ENCODE measurements at places on chromosomes 1 and 21.

DNA sequence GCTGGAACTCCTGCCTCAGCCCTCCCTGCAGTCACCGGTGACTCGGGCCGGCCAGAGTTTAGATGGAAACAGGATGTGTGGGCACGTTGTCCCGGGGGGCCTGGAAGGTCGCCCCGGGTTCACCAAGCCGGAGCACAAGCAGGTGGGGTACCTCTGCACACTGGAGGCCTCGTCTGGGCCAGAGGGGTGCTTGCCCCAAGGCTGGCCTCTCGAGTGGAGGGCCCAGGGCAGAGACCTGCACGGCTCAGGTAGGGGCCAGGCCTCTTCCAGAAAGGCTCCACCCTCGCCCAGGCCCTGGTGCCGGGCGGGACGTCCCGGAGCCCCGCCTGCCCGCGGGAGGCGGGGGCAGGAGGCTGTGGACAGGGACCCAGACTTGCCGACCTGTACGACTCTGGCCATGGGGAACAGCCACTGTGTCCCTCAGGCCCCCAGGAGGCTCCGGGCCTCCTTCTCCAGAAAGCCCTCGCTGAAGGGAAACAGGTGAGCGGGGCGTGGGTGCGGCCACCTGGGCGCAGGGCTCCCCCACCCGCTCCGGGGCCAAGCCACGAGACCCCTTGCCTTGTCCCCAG is at the start of gene PLEKHN1:
TSS of gene PLEKHN1 (plus strand) at position 348 of the 569 bp plus-strand sequence. CDS start at position 398, 50 bp downstream.
- DNase-seq, result no peak

DNA sequence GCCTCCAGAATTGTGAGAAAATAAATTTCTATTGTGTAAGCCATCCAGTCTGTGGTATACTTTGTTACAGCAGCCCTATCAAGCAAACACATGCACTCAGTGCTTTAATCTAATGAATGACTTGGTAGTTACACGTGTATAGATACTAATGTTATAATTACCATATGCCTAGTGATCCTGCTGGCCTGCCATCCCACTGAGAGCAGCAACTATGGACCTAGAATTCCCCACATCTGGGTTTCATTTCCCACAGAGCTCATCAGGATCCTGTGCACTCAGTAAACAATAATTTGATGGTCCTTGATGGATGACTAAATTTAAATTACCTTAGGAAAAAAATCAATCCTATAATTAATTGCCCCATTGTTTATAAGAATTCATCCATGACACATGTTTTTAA is 86.5 kb upstream of the RGS1 start:
- DNase-seq, result no peak

- no peak for DNase-seq
These were observed 439.0 kb upstream of the USP24 start for GRCh38 chr1:55654171-55654570.

GRCh38 chr1:225762002-225762441 is 15.6 kb upstream of the SRP9 start:
- no peak for DNase-seq

- DNase-seq, result no peak
These were observed 164.5 kb downstream of the NR5A2 start for GRCh38 chr1:200191993-200192392.

DNA sequence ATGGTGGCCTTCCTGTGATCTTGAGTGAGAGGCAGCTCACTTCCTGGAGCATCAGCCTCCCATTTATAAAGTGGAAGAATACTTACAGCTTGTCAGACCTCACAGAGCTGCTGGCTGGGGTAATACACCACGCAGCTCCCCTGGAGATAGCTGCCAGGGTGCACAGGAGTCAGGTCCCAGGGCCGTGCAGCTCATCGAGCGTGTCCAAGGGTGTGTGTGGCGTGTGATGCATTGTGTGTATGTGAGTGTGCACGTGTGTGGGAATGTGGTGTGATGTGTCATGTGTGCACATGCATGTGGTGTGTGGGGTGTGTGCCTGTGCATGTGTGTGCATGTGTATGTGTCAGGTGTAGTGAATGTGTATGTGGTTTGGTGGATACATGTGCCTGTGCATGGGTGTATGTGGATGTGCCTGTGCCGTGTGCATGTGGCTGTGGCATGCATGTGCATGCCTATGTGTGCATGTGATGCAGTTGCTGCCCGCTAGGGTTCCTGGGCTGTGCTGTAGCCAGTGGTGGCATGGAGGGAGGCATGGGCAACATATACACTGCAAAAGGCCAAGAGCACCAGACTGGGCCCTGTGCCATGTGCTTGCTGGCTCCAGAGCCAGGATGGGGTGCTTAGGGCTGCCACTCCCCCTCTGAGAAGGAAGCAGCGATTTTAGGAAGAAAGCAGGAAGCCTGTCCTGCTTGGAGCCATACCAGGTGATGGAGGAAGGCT is 24.6 kb downstream of the WNT3A start:
- DNase-seq, result no peak

GRCh38 chr1:5271264-5271663 is 616.9 kb downstream of the AJAP1 start:
- DNase-seq, result no peak

DNA sequence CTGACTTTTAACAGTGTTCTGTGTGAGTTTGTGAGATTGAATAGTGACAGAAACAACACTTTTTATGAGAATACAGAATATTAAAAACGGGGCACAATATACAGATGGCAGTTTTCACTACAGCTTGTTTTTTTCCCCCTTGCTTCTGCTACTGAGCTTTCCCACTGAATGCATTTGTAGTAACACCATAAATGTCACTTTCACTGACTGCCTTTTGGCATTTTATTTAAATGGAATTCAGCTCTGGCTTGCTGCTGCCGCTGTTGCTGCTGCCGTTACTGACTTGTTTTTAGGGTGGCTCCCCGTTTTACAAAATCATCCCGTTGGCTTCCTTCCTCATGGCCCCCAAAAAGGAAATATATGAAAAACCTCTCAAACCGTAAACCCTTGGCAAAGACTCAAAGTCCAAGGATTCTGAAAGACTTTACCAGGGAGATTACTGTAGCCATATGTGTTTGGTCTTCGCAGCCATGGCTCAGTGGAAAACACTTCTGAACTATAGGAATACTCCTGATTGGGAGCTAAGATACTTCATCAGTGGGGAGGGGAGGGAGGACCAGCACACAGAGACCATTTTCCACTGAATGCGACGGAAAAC is 151.0 kb downstream of the NUF2 start:
- DNase-seq, result no peak

DNA sequence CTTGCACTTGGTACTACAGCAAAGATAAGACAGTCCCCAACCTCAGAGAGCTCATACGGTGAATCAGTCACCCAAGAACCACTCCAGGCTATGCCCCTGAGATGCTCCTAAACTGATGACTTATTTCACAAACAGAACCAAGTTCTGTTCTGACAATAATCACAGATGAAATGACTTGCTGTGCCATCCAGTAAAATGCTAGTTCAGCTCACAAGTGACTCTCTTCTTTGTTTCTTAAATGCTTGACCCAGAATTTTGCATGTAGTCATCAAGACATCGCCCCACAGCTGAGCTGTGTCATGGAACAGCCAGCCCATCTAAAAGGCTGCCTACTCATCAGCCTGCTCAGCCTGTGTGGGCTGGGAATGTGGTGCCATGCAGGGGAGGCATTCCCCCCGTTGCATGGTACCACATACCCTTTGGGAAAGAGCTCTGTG is 6.1 kb upstream of the SLC19A2 start:
- DNase-seq, result no peak

GRCh38 chr1:179973198-179974110 is 18.8 kb downstream of the CEP350 start:
- no peak for DNase-seq

- no peak for DNase-seq
These were observed 14.5 kb downstream of the SCYL3 start for GRCh38 chr1:169879034-169879840.

- peak; percentile 71 for DNase-seq
These were observed at the start of gene DENND2D for GRCh38 chr1:111199881-111200801. Gene DENND2D (minus strand): TSS chr1:111200646. CDS start chr1:111200459, 187 bp downstream.

GRCh38 chr1:111503585-111504060 is at the start of the genes ADORA3 and TMIGD3:
Gene ADORA3 (minus strand): TSS chr1:111503633. CDS start chr1:111503354, 279 bp downstream.
Gene TMIGD3 (minus strand): TSS chr1:111503633. CDS start chr1:111503354, 279 bp downstream.
- peak; percentile 44 for DNase-seq

DNA sequence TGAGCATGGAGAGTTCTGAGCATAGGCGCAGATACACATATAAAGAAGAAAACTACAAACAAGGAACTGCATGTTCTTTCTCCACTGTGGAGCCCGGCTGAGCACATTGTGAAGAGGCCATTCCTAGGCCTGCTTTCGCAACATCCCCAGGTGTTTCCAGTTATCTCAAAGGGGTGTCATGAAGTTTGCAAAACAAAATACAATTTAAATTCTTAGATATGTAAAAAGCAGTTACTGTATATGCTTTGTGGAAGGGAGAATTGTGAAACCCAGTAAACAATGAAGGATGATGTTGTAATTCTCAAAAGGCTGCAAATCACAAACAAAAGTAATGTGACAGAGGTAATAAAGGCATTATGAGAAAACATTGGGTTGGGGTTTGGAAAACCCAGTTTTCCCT is 98.6 kb upstream of the ZNF644 start:
- DNase-seq, result no peak

- DNase-seq, result no peak
These were observed 287.3 kb downstream of the PTPRU start for GRCh38 chr1:29523576-29523975.

DNA sequence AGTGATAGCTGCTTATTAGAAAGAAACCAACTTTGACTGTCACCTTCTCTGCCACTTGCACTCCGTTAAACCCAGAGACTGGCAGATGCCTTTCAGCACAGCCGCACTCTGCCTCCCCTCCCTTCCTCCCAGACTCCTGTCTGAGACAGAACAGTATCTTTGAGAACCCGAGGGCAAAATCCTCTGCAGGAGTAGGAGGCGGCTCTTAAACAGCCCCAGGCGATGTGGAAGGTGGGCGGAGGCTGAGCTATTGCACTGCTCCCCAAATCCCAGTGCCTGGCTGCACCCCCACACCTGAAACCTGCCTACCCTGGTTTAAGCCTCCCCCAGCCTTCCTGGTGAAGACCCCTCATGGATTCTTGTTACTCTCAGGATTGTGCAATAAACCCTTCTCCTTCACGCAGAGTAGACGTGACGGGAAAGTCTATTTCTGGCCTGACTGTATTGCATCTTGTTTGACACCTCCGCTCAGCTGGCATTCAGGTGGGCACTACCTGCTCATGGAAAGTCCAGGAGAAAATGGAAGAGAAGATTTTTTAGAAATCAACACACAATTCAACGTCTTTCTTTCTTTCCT is 34.4 kb upstream of the IGSF21 start:
- no peak for DNase-seq

GRCh38 chr1:44334968-44335367 is 20.1 kb downstream of the ERI3 start:
- DNase-seq, result no peak

DNA sequence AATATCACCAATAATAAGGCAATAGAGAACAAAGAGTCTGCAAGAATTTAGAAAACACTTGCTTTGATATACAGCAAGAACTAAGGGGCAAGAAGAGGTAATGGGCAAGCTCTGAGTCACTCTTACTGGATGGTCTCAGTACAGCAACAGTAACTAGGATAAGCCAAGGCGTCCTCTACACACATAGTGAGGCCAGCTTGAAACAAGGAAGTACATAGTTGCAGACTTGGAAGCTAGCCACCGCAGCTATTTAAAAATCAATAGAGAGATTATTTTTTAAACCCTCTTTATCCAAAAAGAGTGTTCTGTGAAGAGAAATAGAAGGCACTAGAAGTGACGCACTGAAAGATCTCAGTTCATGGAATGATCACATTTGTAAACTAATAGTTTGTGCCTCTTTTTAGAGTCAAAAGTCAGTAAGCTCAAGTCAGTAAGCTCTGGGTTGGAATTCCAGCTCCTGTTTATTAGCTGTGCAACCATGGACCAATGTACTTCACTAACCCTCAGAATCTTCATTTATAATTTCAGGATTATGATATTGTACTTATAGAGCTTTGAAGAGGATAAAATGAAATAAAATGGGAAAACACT is 118.6 kb downstream of the AKT3 start:
- peak; percentile 63 for DNase-seq

All from CD4-positive, alpha-beta T cell treated with Interleukin-15 for 1 hour (primary cell).